ENCODE measurements at places on chromosomes 2 and 18.
A peak's percentile ranks its signal among the peaks of the same experiment; 100 is the strongest.

- no peak for DNase-seq
Observed at GRCh38 chr2:61288070-61288841, 126.3 kb downstream of the C2orf74 start.

DNA sequence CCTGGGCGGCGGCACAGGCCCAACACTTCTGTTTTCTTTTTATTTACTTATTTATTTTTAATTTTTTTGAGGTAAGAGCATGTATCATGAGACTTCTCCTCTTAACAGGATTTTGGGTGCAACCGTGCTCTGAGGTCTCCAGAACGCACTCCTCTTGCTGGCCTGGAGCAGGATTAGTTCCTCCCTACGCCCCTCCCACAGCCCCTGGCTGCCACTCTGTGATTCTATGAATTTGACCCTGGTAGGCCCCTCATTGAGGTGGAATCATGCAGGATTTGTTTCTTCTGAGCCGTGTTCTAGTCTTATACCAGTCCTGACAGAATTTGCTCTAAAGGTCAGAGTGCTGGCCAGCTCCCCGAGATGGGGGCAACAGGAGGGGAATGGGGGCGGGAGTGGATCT, 106.5 kb upstream of the HS6ST1 start:
- DNase-seq, result no peak

DNA sequence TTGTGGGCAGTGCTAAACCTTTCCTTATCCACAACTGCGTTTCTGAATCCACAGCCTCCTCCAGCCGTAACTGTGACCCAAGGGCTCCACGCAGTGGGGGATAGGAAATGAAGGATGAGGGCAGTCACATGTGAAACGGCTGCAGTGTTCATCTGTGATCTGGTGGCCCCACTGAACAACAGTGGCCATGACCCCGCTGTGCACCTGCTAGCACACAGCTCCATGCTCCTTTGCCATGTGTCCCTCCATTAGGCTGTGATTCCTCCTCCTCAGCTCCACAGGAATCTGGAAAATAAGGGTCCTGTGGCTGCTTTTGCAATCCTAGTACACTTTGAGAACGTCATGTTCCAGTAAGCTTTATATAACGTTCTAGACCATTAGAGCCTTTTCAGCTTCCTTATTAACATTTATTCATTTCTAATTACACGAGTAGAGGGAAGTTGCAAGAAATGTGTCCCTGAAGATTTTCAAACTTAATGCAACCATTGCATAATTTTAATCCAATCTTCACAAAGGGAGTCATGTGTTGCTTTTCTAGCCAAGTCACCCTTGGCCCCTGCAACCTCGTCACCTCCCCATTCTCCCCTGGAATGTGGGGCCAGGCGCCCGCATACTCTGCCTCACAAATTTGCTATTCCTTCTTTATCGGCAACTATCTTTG, 7.1 kb upstream of the NAPG start:
- peak; percentile 33 for DNase-seq

- no peak for DNase-seq
Observed at GRCh38 chr18:6150430-6150829, 255.1 kb upstream of the TMEM200C start.

- no peak for DNase-seq
Observed at GRCh38 chr2:45218931-45219339, 209.7 kb upstream of the SIX2 start.

- no peak for DNase-seq
Observed at GRCh38 chr2:54386585-54386984, 69.5 kb upstream of the SPTBN1 start.

DNA sequence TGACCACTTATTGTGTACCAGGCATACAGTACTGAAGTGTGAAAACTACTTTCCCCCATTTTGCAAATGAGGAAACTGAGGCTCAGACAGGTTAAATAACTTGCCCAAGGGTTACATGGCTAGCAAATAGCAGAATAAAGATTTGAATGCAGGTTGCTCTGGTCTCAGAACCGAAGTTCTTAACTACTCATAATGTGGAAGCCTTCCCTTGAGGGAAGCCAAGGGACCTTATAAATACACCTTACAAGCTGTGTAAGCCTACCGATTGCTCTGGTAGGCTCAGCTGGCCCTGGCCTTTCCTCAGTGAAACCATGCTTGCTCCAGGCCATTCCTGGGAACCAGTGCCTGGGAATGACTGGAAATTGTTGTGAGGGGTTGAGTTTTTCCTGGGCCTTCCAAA, 114.6 kb upstream of the CDCA7 start:
- DNase-seq, result no peak

- no peak for DNase-seq
Observed at GRCh38 chr2:86235196-86235980, 36.1 kb downstream of the MRPL35 start.

DNA sequence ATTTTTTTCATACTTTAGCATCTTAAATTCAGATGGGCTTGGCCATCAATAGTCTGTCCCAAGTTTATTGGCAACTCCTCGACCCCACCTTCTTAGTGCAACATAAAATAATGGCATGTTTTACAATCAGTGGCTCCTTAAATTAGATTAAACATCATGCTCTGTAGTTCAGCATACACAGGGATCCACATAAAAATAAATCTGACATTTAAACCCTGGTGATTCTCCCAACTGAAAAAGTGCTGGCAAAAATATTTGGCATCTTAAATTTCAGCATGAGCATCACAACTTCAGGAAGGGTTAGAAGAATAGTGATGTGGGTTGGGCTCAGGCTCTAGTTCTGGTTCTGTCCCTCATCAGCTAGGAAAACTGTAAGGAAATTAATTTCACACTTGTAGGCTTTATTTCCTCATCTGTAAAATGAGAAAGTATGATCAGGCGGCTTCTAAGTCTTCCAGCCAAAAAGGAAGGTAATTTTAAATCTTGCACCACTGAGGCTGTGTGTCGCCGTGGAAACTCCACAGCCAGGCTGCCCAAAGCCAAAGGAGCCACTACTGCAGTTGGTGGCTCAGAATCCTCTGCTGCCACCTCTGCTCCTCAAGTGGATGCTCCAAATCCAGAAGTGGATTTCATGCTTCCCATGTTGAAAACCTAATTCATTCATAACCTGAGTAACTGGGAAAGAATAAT, 17.6 kb upstream of the EPG5 start:
- no peak for DNase-seq

- DNase-seq, result no peak
Observed at GRCh38 chr2:174036825-174037224, 71.7 kb upstream of the SP3 start.

DNA sequence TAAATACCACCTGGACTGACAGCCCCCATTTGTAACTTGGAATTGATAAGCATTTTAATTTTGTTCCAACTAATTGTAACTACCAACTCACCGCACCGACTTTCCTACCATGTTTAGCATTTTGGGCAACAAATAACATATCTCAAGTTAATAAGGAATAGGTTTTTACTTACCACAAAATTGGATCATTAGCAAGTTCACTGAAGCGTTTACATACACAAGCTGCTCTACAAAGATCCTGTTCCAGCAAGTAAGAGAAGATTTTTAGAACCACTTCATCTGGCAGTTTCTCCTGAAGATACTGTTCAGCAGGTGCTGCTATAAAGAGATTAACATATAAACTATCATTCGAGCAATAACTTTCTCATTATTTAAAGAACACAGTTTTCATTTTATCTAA, 55.7 kb downstream of the MSH6 start:
- no peak for DNase-seq

DNA sequence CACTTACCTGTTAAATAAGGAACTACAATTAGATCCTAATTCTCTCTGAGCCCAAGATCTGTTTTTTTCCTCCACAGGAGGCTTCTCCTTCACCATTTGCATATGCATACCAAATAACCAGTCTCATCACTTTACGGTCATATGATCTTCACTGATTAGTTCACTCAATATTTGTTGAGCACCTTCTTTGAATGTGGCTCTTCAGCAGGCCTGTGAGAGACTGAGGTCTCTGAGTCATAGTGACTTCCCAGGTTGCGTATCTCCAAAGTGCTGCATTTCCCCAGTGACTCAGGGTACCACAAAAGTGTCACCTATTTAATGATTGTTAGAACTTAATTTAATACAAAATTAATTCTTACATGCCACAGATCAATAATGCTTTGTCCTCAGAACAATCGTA, 108.8 kb upstream of the TRIB2 start:
- peak; percentile 23 for DNase-seq

- peak; percentile 41 for DNase-seq
Observed at GRCh38 chr18:9916077-9916639, 2.3 kb downstream of the VAPA start.
